NCI-H82 (cell line): ENCODE measurements at places on chromosomes 5 and 9.

DNA sequence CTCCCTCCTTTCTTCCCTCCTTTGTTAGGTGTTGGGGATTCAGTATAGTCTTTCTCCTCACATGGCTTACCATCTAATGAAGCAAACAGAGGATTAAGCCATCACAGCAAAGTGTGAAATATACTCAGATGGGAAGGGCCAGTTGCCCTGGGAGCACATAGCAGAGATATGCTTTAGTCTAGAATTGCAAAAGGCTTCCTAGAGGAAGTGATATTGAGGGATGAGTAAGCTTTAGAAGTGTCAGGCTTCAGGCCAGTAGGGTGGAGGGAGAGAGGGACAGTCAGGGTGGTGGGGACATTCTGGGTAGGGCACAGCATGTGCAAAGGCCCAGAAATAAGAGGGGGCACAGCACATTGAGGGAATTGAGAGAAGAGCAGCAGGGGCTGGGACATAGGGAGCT is 46.2 kb upstream of the GLRA1 start:
- peak; percentile 19 for DNase-seq

DNA sequence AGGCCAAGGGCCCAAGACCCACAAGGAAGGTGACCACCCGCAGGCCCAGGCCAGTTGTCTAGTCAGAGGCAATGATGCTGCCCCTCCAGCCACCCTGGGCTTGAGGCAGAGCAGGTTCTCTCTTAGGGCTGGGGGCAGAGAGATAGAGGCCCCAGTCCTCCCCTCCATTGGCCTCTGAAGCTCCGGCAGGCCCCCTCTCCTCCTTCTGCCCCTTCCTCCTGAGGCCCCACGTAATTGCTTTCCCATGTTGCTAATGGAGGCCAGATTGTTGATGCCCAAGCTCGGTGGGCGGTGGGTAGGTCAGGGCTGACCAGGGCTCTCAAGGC is 26.6 kb upstream of the ENHO start:
- DNase-seq, result no peak

GRCh38 chr9:128636024-128636390 is 20.6 kb downstream of the DYNC2I2 start:
- peak; percentile 27 for DNase-seq

DNA sequence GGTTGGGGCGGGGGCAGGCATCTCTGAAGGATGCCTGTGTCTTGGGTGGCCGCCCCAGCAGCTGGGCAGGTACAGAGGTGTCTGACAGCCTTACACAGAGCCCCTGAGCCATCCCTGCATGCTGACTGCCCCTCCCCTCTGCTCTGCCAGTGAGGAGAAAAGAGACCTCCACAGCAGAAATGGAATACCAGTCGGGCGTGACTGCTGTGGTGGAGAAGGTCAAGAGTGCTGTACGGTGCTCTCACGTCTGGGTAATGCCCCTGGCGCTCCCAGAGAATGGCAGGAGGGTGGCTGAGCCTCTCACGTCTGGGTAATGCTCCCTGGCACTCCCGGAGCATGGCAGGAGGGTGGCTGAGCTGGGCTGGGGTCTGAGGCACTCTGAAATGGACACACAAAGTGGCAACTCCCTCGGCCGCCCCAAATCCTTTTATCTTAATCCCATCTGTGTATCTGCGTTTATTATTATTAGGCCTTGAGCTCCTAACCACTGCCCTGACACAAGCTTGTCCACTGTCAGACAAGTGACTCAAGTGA is 2.5 kb upstream of the RABL6 start:
- peak; percentile 47 for DNase-seq

- no peak for DNase-seq
Observed at GRCh38 chr5:50720061-50720710, 53.7 kb downstream of the PARP8 start.

- no peak for DNase-seq
Observed at GRCh38 chr9:78788101-78788500, 491.2 kb downstream of the PSAT1 start.

GRCh38 chr5:67793418-67793817 is 422.1 kb upstream of the PIK3R1 start:
- DNase-seq, result no peak

DNA sequence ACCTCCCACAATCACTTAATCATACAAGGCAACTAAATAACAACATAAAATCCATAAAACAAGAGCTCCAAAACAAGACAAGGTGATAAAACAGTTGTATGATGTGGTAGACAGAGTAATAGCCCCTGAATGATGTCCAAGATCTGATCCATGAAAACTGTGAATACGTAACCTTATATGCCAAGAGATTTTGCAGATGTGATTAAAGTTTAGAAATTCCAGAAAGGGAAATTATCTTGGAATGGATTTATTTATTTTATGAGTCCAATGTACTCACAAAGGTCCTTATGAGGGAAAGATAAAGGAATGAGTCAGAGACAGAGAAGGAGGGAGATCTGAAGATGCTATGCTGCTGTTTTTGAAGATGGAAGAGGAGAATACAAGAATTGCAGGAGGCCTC is 1775.7 kb upstream of the C9orf72 start:
- no peak for DNase-seq

GRCh38 chr9:95726756-95727155 is 148.7 kb upstream of the ERCC6L2 start:
- DNase-seq, result peak; percentile 58

DNA sequence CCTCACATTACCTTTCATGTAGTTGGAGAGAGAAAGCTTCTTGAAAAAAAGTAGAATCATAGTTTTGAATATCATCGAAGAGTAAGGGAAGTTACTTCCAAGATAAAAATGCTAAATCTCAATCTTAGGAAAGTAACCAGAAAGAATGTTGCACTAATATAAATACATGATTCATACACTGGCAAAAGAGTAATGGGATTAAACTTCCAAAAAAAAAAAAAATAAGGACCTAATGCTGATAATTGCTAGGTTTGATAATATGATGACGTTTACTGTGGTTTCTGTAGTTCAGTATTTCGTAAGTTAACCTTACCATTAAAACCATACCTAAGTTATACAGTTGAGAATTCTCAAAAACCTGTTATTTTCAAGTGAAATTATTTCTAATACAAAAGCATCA is 573.8 kb upstream of the CDH9 start:
- DNase-seq, result no peak

GRCh38 chr9:75039801-75040200 is 11.7 kb upstream of the CARNMT1 start:
- DNase-seq, result no peak

GRCh38 chr5:179766021-179766725 is 27.6 kb upstream of the LTC4S start:
- no peak for DNase-seq

- no peak for DNase-seq
Observed at GRCh38 chr5:133564921-133565565, 47.3 kb downstream of the FSTL4 start.

DNA sequence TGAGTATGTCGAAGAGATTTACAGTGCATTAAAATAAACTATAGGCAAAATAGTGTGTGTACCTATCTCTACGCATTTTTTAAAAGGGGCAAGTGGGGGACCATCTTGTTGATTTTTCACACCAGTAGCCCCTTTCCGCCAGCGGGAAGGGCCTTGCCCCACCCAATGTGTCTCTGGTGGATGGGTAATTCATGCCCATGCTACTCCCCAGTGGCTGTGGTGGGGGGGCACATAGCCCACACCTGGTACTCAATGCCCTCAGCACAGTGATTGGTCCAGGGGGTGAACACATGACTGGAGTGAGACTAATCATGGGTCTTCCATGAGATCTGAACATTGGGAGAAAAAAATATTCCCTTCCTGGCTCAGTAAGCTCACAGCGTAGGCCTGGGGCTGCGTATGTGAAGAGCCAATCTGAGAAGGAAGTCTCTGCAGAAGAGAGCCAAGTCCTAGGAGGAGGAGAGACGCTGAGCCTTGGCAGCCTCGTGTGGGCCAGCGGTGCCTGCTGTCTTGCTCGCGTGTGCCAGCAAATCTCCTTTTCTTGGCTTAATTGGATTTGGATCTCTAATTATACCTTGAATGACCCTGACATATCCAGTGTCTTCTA is 103.4 kb downstream of the ADAMTS2 start:
- DNase-seq, result peak; percentile 93

DNA sequence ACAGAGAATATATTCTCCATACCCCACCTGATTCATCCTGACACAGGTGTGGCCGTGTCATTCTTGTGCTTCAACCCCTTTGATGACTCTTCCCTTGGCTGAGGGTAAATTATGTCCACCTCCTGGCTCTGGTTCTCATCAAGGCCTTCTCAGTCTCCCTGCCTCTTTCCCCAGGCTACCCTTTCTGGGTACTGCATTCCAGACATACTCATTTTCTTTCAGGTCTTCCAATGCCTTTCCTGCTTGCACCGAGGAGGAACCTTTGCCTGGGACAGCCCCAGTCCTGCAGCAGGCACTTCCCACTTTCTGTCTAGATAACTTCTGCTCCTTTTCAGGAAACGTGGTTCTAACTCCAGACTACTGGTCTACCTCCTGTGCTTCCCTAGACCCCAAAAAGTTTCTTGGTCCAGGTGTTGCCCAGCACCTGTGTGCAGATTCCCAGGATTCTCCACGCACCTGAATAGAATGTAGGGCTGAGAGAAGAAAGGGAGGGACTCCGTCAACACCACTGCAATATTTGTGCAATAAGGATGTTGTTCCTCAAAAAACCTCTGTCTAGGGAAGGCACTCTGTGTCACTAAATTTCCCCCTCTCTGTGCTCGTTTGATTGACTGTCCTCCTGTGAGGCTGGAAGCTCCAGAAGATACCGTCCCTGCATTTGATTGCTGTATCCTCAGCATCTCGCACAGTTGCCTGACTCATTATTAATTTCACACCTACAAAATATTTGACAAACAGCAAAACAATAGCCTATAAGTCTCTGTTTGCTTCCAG is 255.4 kb upstream of the NFIL3 start:
- no peak for DNase-seq

- DNase-seq, result peak; percentile 90
Observed at GRCh38 chr9:124868511-124869465, 6.9 kb downstream of the ARPC5L start.

GRCh38 chr5:154485850-154486426 is 7.9 kb upstream of the HAND1 start:
- peak; percentile 11 for DNase-seq

DNA sequence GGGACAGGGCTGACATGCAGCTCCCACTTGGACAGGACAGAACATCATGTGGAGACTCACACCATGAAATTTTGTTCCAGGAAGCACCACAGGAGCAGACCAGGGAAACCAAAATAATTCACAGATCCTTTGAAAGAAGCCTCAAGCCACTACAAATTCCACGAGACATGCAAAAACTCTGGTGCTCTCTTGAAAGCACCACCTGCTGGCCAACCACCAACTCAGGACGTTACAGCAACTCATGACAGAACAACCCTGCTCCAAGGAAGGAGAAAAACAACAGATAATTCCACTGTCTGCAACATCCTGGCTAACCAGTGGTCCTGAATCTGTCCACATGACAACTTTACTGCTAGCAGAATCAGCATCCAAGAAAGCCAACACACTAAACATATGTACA is 516.0 kb downstream of the SPATA31D1 start:
- no peak for DNase-seq

GRCh38 chr9:133119103-133119845 is 1.8 kb downstream of the RALGDS start:
- peak; percentile 78 for DNase-seq

DNA sequence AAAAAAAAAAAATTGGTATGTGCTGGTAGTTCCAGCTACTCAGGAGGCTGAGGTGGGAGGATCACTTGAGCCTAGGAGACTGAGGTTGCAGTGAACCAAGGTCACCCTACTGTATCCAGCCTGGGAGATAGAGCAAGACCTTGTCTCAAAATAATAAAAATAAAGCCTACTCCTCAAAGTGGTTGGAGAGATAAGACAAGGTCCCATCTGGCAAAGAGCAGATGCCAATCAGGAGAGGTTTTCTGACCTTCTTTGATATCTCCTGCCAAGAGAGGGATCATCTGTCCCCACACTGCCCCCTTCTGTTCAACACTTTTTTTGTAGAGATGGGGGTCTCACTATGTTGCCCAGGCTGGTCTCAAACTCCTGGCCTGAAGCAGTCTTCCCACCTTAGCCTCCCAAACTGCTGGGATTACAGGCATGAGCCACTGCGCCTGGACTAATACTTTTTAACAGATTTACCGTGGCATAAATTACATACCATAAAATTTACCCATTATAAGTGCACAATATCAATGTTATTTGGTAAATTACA is 64.7 kb downstream of the SH3PXD2B start:
- peak; percentile 5 for DNase-seq

DNA sequence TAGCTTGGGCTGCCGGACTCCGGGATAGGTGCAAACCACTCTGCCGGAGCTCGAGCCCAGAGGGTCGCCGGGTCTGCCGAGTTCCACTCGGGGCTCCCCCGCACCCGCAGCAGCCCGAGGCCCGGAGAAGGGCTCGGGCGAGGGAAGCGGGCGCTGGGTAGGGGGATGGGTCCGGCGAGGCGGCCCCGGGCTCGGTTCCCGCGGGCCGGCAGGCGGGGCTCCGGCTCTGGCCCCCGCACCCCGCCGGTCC is 507 bp downstream of the RICTOR start:
- DNase-seq, result peak; percentile 58

DNA sequence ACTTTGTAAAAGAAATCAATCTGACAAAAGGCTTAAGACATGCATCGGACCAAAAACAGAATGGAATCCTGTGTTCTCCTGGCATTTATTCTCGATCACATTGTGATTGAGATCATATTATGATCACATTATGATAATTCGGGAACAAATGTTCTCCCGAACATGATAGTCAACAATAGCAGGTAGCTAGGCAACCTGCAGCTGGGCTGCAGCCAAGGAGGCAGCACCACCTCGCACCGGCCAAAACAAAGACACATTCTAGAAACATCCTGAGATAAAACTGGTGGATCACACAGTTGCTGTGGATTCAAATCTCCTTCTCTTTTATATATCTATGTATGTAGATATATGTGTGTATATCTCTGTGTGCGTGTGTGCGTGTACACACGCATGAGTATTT is 480.6 kb upstream of the CYLC2 start:
- DNase-seq, result no peak
